ENCODE measurements at places on chromosomes 6 and 20.
A peak's percentile ranks its signal among the peaks of the same experiment; 100 is the strongest.

- DNase-seq, result no peak
Measured at GRCh38 chr6:167285077-167285770, 5.9 kb upstream of the UNC93A start.

- no peak for DNase-seq
Measured at GRCh38 chr6:160252073-160252813, 6.4 kb downstream of the SLC22A2 start.

- DNase-seq, result peak; percentile 16
Measured at GRCh38 chr20:235891-236290, 8.8 kb downstream of the DEFB129 start.

DNA sequence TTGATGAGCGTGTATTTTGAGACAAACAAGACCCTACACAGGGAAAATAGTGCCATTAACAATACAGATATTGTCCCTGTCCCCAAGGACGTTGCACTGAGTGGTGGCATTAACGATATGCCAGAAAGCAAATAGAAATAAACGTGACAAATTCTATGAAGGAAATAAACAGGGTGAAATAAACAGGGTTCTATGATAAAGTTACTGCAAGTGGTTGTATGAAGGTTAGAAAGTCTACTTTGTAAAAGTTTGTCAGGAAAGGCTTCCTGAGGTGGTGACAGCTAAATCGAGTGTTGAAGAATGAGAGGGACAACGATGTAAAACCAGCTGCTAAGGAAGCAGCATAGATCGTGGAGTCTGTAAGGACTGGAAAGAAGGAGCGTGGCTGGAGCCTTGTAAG, 380.2 kb downstream of the LAMA2 start:
- no peak for DNase-seq

DNA sequence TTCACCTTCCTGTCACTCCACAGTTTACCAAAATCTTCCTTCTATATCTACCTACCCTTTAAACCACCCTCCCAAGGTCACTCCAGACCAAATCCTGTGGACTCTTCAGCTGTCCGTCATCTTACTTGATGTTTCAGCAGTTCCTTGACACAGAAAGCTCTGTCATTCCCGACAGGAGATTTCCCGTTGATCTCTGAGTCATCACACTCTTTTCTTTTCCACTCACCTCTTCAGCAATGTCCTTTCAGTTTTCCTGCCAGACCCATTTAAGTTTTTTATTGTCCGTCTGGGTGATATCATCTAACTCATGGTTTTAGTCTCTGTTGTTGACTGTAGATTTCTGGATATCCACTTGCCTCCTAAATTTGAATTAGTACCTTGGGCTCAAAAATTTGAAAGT, 69.9 kb upstream of the SCGN start:
- DNase-seq, result no peak

DNA sequence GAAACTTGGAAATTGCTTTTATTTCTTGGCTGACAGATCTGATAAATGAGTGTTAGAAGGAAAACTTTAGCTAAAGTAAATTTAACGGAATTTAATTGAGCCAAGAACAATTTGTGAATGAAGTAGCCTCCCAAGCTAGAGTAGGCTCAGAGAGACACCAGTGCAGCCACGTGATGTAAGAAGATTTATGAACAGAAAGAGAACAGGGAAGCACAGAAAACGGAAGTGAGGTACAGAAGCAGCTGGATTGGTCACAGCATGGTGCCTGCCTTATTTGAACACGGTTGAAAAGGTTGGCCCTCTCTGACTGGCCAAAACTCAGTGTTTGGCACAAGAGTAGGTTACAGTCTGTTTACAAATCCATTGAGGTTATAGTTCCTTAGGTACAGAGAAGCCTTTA, 29.5 kb upstream of the IFNGR1 start:
- no peak for DNase-seq

DNA sequence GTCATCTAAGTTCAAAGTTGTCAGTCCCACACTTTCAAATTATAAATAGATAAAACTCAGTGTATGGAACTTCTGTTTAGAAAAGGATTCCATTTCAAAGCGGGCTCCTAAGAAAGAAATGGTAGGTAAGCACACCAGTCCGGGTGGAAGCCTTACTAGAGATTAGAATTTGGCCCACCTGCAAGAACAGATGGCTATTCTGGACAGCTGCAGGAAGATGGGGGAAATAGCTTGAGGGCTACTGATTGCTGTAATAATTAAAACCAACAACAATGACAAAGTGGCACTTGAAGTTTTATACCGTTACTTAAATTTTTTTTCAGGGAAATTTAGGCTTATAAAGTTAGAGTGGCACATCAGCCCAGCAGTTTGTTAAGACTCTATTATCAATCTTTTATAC, 83.3 kb downstream of the HIVEP2 start:
- no peak for DNase-seq

- DNase-seq, result no peak
Measured at GRCh38 chr6:82712826-82713225, 349.2 kb downstream of the TPBG start.

DNA sequence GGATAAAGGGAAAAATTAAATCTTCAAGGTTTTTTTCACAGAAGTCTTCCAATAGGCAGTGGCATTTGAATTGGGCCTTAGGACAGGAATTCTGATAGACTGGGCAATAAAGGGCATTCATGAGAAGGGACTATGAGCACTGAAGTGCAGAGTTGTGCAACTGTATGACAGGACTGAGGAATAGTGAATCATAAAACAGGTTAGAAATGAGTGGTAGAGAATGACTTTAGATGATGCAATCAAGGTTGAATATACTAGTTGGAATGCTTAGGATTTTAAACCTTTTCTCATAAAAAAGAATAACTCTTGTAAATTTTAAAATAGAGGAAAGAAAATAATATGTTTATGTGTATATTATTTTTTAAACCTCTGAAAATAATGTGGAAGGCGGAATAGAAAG, 944.7 kb downstream of the PHF3 start:
- no peak for DNase-seq

DNA sequence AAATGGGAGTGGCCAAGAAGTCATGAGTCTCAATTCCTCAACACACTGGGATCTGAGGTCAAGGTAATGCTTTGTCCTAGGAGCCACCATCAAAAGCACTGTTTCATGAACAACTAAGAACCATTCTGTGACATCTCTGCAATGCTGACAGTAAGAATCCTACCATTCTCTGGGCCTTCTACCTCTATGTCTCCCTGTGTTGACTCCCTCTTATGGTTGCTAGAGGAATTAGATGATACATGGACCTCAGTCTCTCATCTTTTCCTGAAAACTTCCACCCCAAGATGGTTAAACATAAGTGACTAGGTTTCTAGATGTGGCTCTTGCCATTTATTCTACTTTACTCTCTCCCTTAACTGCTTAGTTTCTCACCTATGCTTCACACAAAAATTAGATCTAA, 9.1 kb downstream of the MTRF1L start:
- DNase-seq, result no peak

GRCh38 chr6:28429781-28430180, 13.5 kb downstream of the ZSCAN23 start:
- no peak for DNase-seq
